Spleen (tissue), 13 donors: ENCODE measurements at places on chromosomes 7 and 10. TPM values are rescaled to one million over a fixed set of nuclear protein-coding genes. Genes with fewer than 3 reads are reported as not detected.

Gene DEPP1
- 15.7 TPM for polyA plus RNA-seq

Gene FRMD4A
- polyA plus RNA-seq, result 9.2 TPM

DNA sequence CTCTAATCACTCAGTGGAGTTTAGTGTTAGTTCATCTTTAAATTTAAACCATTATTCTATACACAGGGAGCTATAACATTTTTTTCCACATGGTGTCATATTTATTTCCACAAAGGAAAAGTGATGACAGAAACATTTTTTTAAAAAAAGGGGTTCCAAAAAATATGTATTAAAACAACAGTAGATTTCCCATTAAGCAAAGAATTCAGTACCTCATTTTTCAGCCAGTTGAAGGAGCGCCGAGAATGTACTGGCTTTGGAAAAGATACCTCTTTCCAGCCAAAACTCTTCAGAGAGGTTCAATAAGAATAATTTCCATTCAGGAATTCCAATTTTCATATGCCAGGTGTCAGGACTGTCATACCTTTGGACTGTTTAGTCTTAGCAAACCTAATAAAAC lies 250.5 kb upstream of the MEOX2 start:
- no peaks in the 10 kb centered on the region for H3K4me1 ChIP-seq
- H3K27ac ChIP-seq, result no peak overlapping the region
- no peak for DNase-seq
- no peak overlapping the region for H3K4me3 ChIP-seq
- no peaks in the 10 kb centered on the region for H3K36me3 ChIP-seq
- H3K27me3 ChIP-seq, result no peaks in the 10 kb centered on the region

- H3K27ac ChIP-seq, result no peak overlapping the region
- DNase-seq, result no peak
These were observed 273.3 kb upstream of the LRGUK start for GRCh38 chr7:133853706-133854276.

DNA sequence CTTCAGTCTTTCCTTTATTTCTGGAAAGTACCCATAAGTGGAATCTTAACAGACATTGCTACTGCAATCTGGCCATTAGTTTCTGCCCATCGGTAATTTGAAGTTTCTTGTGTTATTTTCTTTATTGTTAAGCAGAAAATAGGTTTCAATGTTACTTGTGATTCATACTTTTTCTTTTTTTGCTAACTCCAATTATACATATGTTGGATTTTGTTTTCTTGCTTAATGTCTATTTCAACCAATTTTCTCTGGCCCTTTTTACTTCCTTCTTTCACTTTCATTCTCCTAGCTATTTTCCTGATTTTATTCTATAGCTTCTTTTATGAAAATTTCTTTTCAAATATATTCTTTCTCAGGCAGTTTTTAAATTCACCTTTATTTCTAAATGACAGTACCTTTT lies 457.4 kb downstream of the TCERG1L start:
- no peaks in the 10 kb centered on the region for H3K27me3 ChIP-seq
- no peaks in the 10 kb centered on the region for H3K4me1 ChIP-seq
- no peaks in the 10 kb centered on the region for H3K36me3 ChIP-seq
- DNase-seq, result no peak

Gene SMO
- polyA plus RNA-seq, result 2.1 TPM

DNA sequence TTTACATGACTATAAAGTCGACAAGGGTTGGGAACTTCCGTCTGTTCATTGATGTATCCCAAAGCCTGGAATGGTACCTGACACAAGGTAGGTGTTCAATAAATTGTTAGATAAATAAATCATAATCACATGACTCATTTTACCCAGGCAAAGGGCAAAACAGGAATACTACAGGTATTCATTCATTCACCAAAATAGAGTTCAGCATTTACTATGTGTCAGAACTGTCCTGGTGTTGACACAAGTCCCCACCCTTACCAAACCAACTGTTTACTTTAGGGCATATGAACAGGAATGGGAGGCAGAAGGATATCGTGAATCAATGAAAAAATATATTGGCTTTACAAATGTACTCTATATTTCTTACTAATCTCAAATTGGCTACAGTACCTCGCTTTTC lies 666 bp upstream of the YAE1 start:
- DNase-seq, result no peak
- H3K36me3 ChIP-seq, result peaks cover 9% of the 10 kb centered on the region
- H3K27me3 ChIP-seq, result no peaks in the 10 kb centered on the region
- H3K4me1 ChIP-seq, result peaks cover 34% of the 10 kb centered on the region
